AG09309 (cell line): ENCODE measurements at places on chromosomes 7 and 10.

- no peak for DNase-seq
Observed at GRCh38 chr7:109206196-109206595, 636.5 kb downstream of the DNAJB9 start.

GRCh38 chr7:34073676-34074075 is 168.3 kb downstream of the BMPER start:
- DNase-seq = no peak

DNA sequence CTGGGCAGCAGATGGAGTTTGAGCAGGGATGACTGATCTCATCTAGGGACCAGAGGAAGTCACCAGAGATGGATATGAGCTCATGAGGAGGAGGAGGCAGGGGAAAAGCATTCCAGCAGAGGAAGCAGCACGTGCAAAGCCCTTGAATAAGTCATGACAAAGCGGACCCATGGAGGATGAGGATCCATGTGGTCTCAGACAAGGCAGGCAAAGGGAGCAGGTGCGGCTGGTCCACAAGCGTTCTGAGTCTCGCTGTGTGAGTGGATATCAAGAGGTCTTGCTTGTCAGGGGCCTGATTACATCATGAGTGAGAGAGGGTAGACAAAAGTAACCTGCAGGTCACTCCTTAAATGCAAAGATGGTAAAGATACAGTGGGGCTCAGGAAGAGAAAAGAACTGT is 307.6 kb downstream of the GRID1 start:
- DNase-seq = no peak

DNA sequence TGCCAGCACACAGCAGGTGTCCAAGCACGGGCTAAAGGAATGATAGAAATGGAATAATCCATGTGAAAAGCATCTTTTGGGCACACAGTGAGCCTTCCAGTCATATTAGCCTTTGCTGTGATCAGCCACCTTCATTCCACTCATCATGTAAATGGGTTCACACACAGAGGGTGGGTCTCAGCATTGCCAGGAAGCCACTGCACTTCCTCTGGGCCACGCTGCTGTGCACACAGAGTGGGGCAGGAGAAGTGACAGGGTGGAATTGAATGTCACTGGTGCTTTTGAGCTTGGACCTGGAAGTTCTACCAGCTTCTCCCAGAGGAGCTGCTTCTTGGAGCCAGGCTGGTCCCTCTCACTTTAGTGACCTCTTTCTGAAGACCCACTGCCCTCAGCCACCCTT is 203.5 kb downstream of the USP6NL start:
- no peak for DNase-seq

- no peak for DNase-seq
Observed at GRCh38 chr10:47021850-47022249, 110.6 kb downstream of the PTPN20 start.

DNA sequence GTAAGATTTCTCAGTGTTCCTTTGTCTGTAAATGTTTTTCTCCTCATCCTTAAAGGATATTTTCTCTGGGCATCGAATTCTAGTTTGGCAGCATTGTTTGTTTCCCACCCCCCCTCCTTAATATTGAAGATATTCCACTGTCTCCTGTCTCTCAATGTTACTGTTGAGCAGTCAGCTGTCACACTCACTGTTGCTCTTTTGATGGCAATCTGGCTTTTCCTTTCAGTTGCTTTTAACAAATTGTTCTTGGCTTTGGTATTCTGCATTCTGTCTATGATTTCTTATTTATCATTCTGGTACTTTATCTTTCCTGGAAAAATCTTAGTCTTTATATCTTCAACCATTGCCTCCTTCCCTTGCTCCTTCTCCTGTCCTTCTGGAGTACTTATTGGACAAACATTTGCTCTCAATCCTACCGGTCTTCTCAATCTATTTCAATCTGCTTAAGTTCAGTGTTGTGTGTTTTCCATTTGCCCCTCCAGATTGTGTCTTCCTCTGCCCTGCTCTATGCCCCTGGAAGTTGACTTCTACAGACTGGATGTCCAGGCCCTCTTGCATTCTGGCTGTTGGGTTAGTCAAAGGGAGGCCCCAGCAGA is 9.3 kb upstream of the GTPBP4 start:
- no peak for DNase-seq

DNA sequence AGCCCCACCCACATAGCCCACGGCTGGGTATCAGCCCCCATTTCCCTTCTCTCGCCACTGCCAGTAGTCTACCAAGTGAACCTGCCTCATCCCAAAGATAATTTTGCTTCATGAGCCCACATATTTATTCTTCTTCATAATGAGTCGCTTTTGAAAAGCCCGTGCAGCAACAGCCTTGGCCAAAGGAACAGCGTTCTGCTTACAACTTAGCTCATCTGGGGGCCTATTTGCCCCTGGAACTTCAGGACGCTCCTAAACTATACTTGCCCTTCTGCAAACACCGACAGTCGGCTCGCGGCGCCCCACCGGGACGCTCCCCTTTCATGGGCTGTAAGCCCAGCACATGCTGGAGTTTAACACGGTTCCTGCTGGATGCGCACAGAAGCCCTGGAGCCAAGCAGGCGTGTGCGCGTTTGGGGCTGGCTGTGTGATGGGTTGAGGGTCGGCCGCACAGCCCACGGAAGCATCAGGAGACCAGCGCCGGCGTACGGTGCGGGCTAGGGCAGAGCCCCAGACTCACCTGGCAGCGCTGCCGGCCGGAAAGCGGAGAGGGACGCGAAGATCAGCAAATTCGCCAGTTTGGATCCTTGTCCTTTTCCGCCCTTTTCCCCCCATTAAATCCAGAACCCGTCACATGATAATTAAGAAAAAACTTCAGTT is 370 bp downstream of the TMEM60 start:
- DNase-seq = no peak

GRCh38 chr10:114393482-114393881 is 10.8 kb downstream of the AFAP1L2 start:
- DNase-seq = no peak

DNA sequence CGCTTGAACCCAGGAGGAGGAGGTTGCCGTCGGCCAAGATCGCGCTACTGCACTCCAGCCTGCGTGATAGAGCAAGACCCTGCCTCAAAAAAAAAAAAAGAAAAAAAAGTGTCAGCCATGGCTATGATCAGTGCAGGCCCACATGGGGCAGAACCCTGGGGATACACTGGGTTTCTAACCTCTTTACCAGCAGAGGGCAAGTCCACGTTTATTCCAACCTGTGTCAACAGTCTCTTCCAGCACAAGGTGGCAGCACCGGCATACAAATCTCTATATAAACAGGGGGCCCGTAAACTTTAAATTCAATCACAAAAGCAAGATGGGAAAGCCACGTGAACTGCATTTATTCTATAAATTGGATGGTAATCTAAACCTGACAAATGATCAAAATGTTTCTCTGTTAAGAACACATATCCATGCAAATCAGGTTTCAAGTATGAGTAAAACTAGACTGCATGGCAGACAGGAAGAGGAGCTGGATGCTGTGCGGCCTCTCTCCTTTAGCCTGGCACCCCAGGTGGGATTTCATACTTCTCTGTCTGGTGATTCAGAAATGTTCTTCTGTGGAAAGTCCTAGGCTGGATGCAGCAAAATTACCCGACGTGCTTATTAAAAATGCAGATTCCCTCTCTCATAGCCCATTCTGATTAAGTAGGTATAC is 60.0 kb upstream of the STEAP1B start:
- peak; percentile 69 for DNase-seq

- no peak for DNase-seq
Observed at GRCh38 chr7:2802504-2803341, 41.4 kb downstream of the GNA12 start.
